ENCODE measurements at places on chromosomes 11 and 22.

DNA sequence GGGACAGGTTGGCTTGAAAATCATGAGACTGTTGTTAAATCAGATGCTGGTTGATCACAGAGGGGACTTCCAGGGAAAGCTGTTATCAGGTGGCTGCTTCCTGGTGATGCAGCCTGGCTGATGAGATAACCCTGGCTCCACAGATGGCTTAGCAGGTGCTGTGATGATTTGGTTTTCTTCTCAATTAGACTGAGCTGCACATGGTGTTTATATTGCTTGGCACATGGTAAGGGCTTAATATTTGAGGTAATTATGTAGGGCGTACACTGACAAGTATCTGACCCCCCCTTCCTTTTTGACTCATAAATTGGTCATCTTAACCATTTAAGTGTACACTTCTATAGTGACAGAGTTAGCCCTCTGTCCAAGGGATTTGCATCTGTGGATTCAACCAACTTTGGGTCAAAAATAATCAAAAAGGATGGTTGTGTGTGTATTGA is 7.0 kb downstream of the RPS3 start:
- DNase-seq = no peak

- DNase-seq = no peak
Measured at GRCh38 chr11:47189100-47189834, 3.0 kb upstream of the PACSIN3 start.

DNA sequence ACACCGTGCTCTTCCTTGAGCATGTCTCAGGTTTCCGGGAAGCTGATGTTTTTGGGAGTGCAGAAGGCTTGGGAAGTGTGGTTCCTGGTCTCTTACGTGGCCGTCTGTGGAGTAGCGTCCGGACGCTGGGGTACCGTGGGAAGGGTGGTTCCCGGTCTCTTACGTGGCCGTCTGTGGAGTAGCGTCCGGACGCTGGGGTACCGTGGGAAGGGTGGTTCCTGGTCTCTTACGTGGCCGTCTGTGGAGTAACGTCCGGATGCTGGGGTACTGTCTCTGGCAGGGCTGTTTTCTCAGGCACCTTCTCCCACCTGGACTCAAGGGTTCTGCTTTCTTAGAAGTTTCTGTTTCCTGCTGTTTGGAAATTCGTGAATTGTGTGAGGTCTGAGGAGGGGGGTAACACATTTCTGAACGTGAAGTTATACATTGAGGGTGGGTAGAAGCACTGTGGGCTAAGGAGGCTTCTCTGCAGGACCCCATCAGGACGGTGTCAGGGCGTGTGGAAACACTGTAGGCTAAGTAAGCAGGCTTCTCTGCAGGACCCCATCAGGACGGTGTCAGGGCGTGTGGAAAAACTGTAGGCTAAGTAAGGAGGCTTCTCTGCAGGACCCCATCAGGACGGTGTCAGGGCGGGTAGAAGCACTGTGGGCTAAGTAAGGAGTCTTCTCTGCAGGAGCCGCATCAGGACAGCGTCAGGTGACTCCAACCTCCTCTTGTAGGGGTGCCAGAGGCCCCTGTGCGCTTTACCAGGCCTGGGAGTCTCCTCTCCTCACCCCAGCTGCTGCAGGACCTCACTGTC is 5.3 kb upstream of the IFITM3 start:
- DNase-seq = no peak

- DNase-seq = no peak
Measured at GRCh38 chr22:23325183-23325582, 144.9 kb downstream of the BCR start.

DNA sequence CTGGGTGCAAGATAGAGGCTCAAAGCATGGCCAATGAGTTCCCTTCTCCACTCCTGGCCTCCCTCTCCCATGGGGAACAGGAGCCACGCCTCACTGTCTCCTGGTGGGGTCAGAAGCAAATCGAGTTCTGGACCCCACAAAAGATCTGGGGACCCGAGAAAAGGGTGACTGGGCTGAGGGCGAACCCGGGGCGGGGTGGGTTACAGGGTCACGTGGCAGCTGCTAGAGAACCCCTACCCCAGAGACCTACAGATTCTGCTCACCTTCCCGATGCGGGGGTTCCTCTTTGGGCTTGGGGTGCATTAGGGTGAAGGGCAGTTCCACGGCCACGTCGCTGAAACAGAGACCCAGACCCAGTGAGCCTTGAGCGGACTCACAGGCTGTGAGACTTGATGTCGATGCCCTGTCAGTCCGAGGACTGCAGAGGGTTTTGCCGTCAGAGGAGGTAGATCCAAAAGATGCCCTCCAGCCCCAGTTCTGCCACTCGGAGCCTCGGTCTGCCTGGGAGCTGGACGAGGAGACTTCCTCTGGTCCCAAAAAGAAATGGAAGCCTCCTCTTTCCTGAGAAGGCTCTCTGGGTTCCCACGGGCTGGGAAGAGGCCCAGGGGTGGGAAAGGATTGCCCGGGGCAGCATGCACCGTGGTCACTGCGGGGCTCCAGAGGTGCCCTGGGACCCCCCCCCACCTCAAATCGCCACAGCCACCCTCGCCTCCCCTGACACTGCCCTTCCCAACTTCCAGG is 28.2 kb downstream of the TPBGL start:
- no peak for DNase-seq

DNA sequence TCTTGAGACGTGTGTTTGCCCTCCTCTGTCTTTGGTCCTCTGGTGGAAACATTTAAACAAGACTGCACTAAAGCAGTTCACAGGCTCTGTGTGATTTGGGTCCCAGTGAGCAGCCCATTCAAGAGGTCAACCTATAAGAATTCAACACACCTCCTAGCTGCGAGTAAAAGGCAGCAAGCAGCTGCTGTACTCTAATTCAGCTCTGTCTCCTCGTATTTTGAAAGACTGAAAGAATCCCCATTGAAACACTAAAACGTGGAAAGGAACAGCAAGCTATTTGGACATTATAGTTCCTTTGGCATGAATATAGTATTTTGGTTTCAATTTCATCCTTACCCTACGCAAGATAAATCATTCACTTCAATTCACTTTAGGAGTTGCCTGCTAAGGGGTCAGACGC is 1046.7 kb downstream of the DLG2 start:
- no peak for DNase-seq

GRCh38 chr11:88482871-88483301 is 145.3 kb upstream of the CTSC start:
- DNase-seq = no peak

DNA sequence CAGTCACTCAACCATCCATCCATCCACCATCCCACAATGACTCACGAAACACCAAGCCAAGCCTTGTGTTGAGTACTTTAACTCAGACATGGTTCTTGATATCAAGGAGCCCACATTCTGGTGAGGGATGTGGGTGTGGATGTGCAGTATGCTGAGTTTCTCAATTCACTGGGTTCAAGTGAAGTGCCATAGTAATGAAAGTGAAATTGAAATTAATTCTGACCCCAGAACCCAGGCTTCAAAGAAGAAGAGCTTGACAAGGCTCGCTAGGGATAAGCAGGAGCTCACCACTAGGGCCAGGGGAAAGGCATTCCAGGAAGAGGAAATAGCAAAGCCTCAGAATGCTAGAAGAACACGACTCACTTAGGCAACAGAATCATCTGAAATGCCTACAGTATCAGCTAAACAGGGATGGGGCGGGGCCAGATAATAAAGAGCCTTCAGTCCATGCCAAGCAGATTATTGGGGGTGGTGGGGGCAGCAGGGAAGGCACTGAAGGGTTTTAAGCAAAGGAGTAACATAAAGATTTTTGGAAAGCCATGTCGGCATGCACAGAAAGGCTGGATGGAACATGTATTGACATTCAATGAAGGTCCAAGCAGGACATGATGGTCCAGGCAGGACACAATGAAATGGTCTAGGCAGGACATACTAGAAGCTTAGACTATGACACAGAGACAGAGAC is 37.2 kb downstream of the RTL6 start:
- DNase-seq = no peak

- DNase-seq = no peak
Measured at GRCh38 chr11:47171856-47172255, 4.8 kb downstream of the ARFGAP2 start.

DNA sequence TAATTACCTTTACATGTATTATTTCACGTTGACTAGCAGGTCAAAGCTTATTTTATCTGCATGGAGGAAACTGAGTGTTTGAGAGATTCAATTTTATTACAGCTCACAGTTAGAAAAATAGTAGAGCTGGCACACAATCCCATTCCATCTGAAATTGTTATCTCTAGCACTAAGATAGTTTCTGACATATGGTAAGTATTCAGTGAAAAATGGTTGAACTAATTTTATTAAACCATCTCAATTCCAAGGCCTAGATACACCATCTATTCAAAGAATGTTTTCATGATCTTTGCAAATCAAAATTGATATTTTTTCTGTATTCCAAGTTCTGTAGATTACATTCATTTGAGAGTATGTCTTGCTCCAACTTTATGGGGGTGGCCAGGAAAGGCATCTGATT is 125.4 kb upstream of the FAT3 start:
- no peak for DNase-seq

DNA sequence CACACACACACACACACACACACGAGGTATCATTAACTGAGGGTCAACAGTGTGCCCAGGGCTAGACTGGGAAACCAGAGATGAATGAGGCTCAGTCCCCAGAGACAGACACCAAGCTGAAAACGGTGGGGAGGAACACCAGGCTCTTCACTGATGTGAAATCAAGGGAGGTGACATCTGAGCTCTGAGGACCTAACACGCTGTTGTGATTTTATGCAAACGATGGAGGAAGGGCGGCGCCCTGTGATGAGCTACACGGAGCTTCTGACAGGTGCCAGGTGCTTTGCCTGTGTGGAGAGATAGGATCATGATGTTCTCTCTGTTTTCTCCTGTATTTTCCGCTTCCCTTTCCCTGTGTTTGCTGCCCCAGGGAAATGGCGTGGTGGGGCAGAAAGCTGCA is 6.5 kb upstream of the CYB5R3 start:
- no peak for DNase-seq

DNA sequence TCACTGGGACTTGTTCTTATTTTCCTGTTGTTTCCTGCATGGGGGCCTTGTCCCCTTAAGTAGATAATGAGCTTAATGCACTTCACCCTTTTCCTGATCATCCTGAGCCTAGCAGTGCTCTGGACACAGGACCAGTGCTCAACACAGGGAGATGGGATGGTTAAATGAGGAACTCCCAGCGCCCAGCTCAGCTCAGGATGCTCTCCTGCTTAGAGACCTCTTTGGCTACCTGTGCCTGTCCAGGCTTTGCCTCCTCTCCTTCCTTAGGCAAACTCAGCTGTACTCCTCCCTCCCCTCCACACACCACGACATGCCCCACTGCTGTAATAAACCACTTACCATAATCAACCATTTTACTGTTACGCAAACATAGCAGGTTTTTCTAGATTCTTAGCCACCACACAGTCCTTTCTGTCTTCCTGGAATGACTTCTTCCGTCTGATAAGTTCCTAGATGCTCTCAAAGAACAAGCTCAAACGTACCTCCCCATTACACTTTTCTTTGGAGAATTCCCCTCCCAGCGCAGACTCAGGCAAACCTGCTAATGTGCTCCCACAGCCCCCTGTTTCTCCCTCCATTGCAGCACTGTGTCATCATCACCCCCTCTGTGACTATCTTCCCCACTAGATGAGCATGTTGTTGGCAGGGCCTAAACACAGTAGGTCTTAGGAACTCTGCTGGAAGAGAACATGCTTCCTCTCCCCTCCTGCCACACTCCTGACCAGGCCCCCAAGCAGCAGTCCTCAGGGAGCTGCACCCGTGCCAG is 113.6 kb downstream of the MICAL2 start:
- DNase-seq = no peak

DNA sequence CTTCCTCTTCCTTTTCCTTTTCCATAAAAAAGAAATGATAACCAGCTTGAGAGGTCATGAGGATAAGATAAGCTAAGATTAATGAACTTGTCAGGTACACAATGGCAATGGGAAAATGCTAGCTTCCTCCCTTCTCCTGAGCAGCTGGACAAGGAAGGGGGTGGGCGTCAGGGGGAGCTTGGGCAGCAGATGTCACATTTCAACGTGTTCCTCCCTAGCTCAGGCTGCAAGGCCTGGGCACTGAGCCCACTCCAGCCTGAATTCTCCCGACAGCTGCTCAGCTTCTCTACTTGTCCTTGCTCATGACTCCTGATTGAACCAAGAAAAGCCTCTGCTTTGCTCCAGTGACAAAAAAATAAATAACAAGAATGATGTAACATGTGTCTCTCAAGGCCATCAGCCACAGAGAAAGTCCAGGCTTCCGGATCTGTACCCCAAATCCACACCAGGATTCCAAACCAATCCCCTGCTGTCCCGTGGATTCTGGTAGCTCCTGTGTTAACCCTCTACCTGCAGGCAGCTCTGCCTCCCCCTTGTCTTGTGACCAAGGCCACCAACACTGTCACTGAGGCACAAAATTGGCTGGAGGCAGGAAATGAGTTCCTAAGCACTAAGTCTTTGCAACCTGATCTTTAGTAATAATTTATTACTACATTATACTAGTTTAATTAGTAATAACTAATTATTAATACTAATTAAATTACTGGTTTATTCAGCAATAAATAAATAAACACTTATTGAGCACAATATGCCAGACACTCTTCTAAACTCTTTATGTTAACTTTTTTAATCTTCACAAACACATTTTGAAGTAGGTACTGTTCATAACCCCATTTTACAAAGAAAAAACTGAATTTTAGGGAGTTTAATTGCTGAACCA is 146.5 kb downstream of the CCDC34 start:
- no peak for DNase-seq

DNA sequence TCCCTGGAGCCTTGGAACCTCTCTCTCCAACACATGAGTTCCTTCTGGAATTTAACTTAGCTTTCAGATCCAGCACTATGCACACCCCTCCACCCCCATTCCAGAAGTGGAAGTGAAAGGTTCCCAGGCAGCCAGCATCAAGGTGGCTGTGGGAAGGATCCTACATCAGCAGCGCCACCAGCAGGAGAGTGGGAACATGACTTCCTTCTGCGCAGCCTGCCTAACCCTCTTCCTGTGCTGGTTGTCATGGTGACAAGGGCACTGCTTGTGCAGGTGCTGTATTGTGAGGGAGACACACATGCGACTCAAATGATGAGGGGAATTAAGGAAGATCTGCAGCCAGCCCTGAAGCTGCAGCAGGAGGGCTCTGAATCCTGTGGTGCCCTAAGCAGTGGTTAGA is 904.5 kb upstream of the API5 start:
- DNase-seq = no peak

- no peak for DNase-seq
Measured at GRCh38 chr22:20458530-20459151, 21.0 kb upstream of the SCARF2 start.

DNA sequence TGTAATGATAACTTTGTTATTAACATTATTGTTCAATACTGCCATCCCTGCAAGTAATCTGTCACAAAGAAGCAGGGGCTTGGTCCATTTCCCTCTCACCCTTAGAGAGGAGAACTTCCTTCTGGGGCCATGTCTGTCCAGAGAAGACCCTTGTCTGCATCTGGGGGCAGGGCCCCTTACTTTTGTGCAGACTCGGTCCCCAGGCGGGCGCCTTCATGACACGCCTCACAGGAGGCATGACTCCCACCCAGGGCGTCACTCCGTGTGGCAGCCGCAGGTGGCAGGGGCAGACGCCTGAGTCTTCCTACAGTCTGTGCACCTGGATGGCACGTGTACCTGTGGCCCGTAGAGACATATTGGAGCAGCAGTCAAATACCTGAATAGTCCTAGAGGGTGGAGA is 21.8 kb upstream of the B3GAT1 start:
- no peak for DNase-seq

GRCh38 chr11:57349491-57350274 is 11.5 kb downstream of the P2RX3 start:
- no peak for DNase-seq
